ENCODE measurements at places on chromosomes 11 and 22.

GRCh38 chr22:30397656-30398635 is 1.1 kb downstream of the SEC14L2 start:
- DNase-seq, result no peak

DNA sequence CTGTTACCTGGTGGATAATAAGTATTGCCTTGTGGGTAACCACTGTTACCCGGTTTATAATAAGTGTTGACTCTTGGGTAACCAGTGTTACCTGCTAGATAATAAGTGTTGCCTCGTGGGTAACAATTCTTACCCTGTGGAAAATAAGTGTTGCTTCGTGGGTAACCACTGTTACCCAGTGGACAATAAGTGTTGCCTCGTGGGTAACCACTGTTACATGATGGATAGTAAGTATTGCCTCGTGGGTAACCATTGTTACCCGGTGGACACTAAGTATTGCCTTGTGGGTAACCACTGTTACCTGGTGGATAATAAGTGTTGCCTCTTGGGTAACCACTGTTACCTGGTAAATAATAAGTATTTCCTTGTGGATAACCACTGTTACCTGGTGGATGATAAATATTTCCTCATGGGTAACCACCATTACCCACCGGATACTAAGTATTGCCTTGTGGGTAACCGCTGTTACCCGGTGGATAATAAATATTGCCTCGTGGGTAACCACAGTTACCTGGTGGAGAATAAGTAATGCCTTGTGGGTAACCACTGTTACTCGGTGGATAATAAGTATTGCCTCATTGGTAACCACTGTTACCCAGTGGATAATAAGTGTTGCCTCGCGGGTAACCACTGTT is 8.7 kb upstream of the NXPE4 start:
- no peak for DNase-seq

- DNase-seq, result no peak
Measured at GRCh38 chr22:49882519-49883293, 29.1 kb downstream of the ZBED4 start.

DNA sequence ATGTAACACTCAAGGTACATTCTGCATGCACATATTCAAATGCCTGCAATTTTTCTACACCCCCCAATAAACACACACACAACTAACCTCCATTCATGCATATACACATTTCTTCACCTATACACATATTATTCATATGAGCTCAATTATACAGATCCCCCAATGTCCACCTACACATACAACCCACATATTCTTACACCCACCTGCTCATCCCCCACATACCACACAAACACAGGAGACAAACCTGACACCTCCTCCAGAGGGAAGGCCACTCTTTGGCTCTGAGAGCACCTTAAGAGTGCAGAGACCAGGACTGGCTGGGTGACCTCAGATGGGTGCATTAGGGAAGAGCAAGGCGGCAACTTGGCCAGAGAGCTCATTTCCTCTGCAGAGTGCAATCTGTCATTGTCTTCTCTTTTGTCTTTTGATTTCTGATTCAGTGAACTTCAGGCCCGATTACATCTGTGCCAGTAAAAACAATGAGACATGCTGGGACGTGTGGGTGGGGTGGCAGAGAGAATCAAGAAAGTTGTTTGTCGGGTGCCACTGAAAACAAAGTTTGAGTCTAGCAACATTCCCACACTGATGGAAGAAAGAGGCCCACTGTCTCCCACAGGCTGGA is 208.4 kb downstream of the NXPE2 start:
- DNase-seq, result no peak
